ENCODE measurements at places on chromosomes 6 and 20.

DNA sequence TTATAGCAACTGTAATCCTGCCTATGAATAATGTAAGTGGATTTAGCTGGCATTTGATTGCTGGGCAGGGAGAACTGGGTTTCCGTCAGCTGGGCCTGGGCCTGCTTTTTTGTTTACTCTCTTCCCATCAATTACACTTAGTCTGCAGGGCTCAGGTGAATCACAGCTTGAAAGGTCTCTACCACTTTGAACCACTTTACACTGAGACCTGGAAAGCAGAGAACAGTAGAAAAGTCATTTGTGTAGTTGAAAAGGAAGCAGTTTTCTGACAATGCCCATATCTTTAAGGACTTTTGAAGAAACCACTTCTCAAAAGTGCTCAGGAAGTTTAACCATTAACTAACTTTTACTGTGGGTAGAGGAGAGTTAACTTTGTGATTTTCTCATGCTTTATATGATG lies 315.4 kb upstream of the SASH1 start:
- DNase-seq: no peak

GRCh38 chr6:72616406-72617015 lies 5.4 kb upstream of the KCNQ5 start:
- no peak for DNase-seq

- DNase-seq: no peak
These were observed 832.1 kb downstream of the PHF3 start for GRCh38 chr6:64467656-64468055.

DNA sequence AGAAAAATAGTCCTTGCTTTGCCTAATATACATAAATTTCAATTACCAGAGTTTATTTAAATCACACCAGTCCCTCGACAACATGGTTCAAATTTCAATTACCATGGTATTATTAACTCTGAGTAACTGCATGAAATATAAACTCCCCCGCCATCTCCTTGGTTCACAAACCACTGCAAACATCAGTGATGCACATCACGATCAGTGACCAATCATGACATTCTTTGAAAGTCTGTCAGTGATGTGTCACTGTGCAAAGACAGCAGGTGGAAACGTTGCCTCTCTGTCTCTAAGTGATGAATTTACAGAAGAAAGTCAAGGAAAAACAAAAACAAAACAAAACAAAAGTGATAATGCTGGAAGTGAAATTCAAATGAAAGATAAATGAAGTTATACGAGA lies 86.7 kb downstream of the TASP1 start:
- no peak for DNase-seq

- DNase-seq: no peak
These were observed 66.4 kb downstream of the AFDN start for GRCh38 chr6:167892835-167893815.

GRCh38 chr20:32333988-32334885 lies 23.9 kb upstream of the ASXL1 start:
- peak; percentile 78 for DNase-seq

GRCh38 chr20:2749951-2750490 lies 50.4 kb downstream of the CPXM1 start:
- DNase-seq: no peak
